Activated CD8-positive, alpha-beta memory T cell treated with anti-CD3 and anti-CD28 coated beads, Interleukin-2, amount 10 ng/mL, durations not matched to agents 7 days and 5 days (primary cell): ENCODE measurements at places on chromosomes 7 and 10.

DNA sequence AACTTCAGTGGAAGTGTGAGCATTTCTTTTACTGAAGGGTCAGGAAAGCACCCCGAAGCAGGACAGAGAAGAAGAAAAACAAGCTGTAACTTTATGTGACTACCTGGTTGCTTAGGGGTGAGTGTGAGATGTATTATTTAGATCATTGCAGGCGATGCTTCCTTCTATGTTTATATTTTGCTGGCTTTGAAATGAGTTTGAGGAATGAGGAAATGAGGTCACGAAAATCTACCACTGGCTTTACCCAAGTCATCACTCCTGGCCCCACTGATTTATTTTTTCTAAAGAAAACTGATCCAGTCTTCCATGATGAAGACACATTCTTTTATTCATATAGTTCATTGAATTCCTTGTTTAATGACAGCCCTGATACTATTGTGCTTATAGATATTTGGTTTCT is 716.6 kb upstream of the FZD8 start:
- no peak for DNase-seq

- DNase-seq = no peak
These were observed 72.8 kb downstream of the CARD11 start for GRCh38 chr7:2970861-2971260.

GRCh38 chr7:119270644-119271043 is 1002.3 kb upstream of the KCND2 start:
- DNase-seq = no peak

- no peak for DNase-seq
These were observed 94.0 kb downstream of the ADARB2 start for GRCh38 chr10:1643161-1643907.

DNA sequence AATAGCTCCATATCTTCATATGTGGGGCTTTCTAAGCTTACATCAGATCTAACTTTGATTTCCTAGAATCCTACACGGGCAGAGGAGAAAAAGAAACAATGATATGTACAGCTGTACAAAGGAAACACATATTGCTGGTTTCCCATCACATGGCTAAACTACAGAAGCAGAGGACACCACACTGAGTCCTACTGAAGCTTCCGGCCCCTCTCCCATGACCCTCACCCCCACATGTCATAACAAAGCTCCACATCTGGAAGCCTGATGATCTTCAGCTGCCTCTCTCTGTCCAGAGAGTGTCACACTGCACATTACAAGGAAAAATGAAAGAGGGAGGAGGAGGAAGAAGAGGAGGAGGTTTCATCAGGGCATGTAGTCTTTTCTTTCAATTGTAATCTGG is 14.0 kb downstream of the SLC16A12 start:
- DNase-seq = no peak

DNA sequence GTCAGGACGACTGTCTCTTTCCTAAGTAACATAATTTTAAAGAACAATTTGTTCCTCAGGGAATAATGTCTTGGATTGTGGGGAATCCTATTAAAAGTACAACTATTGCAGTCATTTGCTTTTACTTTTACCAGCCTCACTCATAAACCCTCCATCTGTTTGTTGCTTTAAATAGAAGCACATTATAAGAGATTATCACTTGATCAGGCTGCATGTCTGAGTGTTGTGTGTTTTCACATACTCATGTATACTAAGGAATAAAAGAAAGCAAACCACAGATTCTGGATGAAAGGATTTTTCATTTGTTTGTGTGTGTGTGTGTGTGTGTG is 1077.8 kb downstream of the KCNMA1 start:
- DNase-seq = no peak

DNA sequence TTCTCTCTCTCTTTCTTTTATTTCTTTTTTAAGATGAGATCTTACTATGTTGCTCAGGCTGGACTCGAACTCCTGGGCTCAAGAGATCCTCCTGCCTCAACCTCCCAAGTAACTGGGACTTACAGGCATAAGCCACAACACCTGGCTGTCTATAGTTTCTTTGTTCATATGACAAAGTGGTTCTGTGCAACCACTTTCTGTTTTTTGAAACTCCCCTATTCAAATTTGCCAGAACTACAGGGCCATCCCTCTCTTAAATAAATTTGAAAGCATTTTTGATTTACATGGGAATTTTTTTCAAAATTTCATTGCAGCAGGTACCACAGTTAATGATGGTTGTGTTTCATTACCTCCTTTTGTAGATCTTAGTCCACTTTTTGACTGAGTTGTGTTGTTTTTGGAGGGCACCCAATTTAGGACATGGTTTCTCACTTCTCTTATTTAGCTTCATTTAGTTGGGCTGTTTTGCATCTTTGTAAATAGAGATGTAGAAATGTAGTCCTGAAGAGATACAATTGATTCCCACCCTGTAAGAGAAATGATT is 119.2 kb downstream of the LRRC4 start:
- no peak for DNase-seq

GRCh38 chr10:32038777-32039176 is 17.4 kb downstream of the KIF5B start:
- no peak for DNase-seq

- no peak for DNase-seq
These were observed 667 bp downstream of the KLLN start for GRCh38 chr10:87862679-87863052.

DNA sequence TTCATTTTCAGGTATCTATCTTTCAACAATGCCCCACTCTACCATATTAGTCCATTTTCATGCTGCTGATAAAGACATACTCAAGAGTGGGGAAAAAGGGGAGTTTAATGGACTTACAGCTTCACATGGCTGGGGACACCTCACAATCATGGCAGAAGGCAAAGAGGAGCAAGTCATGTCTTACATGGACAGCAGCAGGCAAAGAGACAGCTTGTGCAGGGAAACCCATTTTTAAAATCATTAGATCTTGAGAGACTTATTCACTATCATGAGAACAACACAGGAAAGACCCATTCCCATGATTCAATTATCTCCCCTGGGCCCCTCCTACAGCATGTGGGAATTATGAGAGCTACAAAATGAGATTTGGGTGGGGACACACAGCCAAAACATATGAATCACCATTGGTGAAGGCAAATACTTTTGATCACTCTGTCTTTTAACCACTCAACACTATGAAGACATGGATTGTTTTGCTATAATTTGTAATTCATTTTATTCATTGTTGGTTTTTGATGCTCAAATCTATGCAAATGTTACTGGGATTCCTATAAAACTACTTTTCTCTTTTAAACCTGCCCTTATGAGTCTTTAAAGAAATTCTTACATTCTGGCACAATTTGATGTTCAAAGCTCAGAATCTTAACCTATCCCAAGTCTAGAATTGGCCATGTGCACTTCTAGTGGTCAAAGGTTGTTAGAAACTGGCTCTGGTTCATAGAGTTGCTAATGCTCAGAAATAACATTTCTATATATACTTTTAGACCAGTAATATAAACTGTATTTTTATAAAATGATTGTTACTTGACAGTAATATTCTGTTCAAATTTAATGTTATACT is 15.3 kb downstream of the AKR1C4 start:
- no peak for DNase-seq
